ENCODE measurements at places on chromosomes 5 and 9.

- no peak for DNase-seq
These were observed 320.9 kb downstream of the IRX2 start for GRCh38 chr5:2430606-2431005.

- no peak for DNase-seq
These were observed 39.3 kb upstream of the ORM1 start for GRCh38 chr9:114283551-114284111.

GRCh38 chr9:118896324-118897000 lies 472.8 kb downstream of the BRINP1 start:
- DNase-seq, result no peak

- no peak for DNase-seq
These were observed 2.0 kb downstream of the ADAMTSL2 start for GRCh38 chr9:133536536-133536935.

GRCh38 chr9:128887914-128888350 lies 6.0 kb downstream of the LRRC8A start:
- DNase-seq, result no peak

DNA sequence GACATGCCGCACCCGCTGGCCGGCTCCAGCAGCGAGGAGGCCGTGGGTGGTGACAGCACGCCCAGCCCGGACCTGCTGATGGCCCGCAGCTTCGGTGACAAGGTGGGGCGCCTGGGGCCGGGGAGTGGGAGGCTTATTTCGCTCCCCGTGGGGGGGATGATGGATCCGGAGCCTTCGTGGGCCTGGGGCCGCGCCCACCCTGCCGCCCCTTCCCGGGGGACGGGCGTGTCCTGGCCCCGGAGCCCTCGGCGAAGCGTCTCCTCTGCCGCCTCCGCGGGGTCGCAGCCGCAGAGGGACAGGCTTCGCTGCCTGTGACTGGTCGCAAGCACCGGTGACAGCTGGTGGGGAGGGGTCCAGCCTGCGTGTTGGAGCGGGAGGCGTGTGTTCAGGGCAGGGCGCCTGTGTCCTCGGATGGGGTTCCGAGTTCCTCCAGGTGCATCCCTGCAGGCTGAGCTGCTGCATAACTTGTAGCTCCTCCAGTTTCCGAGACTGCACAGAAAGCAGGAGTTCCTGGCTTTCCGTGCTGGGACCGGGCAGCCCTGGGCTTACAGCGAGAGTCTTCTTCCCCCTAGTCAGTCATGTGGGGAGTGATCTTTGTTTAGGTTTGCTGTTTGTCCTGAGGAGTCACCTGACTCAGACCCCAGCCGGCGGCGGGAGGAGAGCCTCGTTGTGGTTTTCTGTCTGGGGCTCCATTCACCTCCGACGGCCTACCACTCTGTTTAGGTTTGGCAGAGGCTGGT lies 666 bp downstream of the SNX30 start:
- peak; percentile 12 for DNase-seq

- DNase-seq, result no peak
These were observed 7.4 kb downstream of the PLIN2 start for GRCh38 chr9:19119801-19120440.

DNA sequence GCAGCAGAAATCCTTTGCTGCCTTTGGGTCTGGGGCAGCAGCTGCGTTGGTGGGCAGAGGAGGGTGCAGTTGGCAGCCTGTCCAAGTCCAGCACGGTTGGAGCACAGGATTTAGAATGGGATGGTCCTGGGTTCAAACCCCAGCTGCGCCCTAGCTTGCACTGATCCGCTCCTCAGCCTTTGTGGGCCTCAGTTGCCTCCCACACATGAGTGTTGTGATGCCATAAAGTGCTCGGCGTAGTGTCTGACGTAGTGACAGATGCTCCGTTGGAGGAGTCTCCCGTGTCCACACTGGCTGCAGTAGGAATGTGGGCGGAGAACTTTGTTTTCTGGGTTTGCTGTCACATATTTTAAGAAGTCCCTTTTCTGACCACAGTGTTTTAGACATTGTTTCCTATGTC lies 36.0 kb downstream of the SLC46A2 start:
- DNase-seq, result no peak

DNA sequence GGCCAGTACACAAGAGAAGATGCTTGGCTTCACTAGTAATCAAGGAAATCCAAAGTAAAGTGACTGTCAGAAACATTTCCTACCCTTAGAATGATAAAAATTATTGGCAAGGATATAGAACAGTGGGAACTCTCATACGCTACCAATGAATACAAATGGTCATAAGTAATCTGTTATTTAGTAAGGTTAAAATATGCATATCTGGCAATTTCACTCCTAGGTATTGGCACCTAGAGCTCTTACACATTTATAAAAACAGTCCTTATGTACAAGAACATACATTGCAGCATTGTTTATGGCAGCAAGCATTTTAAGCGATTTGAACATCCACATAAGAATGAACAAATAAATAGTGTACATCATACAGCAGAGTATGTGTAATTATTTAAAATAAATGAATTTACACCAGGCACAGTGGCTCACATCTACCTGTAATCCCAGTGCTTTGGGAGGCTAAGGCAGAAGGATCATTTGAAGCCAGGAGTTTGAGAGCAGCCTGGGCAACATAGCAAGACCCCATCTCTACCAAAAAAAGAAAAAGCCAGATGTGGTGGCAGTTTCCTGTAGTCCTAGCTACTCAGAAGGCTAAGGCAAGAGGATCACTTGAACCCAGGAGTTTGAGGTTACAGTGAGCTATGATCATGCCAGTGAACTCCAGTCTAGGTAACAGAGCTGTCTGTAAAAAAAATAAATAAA lies 93.3 kb downstream of the NIPBL start:
- no peak for DNase-seq

All from fibroblast of gingiva (primary cell).